Retina (tissue), 1 donor: ENCODE measurements at places on chromosomes 2 and 18.

DNA sequence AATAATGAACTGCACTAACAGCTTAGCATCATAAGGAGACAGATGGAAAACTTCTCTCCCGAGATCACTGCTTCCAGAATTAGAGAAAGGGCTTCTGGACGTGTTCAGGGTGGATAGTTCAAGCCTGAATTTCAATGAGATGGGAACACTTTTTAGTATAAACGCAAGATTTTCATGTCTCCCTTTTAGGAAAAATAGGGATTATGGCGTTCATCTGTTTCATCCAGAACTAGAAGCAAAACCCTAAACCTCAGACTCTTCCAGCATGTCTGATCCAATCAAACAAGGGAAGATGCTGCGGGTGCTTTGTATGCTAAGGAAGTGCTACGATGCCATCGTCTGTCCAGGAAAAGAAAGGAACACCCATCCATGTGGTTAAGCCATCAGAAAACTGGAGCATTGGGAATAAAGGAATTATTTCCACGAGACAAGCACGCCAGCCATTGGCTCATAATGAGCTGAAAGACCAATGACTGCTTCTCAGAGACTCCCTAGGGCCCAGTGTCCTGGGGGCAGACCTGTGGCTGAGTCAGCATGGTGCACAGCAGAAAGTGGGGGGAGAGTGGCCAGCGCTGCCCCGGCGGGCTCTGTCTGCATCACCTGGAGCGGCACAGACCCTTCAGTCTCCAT lies 65.9 kb upstream of the AFF3 start:
- DNase-seq: peak; percentile 64

- no peak for DNase-seq
These were observed 1.9 kb downstream of the REV1 start for GRCh38 chr2:99487906-99488305.

DNA sequence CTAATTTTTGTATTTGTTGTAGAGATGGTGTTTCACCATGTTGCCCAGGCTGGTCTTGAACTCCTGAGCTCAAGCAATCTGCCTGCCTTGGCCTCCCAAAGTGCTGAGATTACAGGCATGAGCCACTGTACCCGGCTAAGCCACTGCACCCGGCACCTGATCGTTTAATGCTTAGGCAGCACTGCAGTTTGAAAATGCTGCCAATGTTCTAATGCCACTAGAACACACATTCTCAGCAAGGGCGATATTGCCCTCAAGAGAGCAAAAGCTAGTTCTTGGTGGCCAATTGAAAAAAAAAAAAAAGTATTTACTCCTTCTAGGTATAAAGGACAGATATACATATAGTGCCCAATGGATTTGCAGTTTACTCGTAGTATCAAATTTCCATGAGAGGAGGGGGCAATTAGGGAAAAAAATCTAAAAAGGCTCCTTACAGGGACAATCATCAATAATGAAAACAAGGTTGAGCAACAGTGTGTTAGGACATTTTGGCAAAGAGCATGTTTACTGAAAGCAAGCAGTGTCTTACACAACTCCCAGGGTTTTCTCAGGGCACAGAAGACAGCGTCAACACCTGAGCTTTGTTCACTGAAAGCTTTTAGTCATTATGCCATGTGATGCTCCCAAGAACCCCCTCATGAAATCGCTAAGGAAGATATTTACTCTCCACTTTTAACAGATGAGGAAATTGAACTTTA lies 199.9 kb upstream of the PKDCC start:
- DNase-seq: no peak

GRCh38 chr2:220662431-220662830 lies 909.7 kb downstream of the EPHA4 start:
- DNase-seq: no peak

DNA sequence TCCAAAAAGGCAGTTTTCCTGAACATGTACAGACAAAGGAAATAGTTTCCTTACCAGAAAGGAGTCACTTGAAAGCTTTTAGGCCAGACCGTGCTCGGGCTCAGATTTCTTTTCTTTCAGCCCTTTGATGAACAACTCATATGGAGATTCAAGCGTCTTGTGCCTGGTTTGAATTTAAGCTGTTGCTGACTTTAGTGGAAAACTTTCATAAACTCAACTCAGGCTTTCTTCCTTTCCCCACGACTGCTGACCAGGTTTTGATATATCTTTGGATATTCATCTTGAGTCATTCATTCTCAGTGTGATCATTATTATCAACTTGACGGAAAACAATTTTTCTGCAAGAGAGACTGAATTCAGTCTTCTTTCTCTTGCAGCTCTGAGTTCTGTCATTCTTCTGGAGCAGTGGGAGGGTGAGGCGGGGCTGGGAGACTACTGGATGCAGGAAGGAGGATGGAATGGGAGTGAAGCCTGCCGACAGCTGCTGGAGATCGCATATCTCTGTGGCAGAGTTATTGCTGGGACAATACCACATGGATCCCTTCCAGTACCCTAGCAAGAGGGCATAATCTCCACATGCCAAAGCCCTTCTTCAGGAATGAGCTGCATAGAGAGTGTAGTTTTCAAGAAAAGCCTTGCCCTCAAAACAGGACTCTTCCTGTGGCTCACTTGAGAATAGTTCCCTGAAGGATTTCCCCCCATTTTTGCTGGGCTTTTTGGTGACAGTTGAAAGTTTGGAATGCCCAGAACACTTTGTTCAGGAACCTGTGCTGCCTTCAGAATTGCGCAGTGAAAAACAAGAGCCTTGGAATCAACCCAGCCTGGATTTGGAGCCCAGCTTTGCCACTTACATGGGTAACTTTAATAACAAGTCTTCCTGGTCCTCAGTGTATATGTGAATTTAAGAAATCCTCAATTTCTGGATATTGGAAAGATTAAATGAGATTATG lies 364.4 kb downstream of the ZNF521 start:
- DNase-seq: peak; percentile 20

- no peak for DNase-seq
These were observed 98.3 kb downstream of the GRB14 start for GRCh38 chr2:164523009-164523408.

DNA sequence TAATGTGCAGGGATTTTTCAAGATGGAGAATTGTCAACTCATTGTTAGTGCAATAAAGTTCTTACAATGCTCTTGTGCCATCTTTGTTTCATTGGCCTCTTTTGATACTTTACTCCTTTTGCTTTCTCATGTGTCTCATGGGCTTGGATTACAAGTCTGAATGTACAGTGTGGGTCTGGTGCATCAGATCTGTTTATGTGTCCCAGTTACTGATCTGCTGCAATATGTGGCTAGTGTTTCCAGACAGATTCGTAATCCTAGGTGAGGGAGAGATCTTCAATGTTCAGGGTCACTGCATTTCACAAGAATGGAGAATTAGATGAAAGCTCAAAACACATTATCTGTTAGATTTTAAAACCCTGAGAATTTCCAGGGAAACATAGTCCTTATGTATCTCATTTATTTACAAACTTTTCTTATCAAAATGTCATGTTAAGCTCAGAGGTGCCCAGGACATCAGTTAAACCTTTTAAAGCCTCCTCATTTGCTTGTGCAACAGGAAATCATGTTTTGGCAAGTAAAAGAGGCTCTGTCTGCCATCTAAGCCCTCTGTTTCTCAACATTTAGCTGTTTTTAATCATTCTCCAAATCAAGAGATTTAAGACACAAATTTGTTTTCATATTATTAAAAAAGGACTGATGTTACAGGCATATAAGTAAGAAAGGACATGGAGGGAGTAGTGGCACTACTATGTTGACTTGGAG lies 108.1 kb downstream of the NUP35 start:
- DNase-seq: no peak

- DNase-seq: no peak
These were observed 189.2 kb downstream of the FAM210A start for GRCh38 chr18:13537022-13537780.

- no peak for DNase-seq
These were observed 6.0 kb upstream of the ARL4C start for GRCh38 chr2:234502919-234503285.

DNA sequence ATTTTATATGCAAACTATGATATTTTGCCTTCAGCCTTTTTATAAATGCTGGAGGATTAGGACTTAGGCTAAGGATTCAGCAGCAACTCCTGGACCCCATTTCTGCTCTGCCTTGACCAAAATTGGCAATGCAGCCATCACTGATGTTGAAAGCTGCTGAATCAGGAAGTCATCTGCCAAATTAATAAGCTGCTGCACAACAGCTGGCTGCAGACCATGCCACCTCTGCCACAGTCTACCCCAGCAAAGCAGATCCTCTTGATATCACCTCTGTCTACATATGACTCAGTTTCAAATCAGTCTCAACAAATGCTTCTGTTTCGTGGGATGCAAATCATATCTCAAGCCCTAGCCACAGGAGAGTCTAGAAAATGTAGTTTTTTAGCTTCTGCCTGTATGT lies 7.1 kb upstream of the SOS1 start:
- DNase-seq: no peak

DNA sequence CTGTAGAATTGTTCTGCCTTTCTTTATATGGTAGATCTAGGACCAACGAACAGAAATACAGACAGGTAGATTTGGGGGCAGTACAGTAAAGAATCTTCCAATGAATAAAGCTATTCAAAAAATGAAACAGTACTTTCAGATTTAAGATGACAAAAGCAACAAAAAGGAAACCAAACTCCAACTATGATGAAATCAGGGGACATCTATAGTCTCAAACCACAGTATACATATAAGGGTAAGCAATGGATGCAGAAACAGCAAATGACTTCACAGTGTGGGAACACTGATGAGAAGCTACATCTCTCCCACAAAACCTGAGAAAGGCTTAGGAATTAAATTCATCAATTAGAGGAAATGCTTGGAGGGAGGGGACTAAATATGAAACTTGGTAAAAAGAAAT lies 202.5 kb downstream of the CTNNA2 start:
- no peak for DNase-seq

DNA sequence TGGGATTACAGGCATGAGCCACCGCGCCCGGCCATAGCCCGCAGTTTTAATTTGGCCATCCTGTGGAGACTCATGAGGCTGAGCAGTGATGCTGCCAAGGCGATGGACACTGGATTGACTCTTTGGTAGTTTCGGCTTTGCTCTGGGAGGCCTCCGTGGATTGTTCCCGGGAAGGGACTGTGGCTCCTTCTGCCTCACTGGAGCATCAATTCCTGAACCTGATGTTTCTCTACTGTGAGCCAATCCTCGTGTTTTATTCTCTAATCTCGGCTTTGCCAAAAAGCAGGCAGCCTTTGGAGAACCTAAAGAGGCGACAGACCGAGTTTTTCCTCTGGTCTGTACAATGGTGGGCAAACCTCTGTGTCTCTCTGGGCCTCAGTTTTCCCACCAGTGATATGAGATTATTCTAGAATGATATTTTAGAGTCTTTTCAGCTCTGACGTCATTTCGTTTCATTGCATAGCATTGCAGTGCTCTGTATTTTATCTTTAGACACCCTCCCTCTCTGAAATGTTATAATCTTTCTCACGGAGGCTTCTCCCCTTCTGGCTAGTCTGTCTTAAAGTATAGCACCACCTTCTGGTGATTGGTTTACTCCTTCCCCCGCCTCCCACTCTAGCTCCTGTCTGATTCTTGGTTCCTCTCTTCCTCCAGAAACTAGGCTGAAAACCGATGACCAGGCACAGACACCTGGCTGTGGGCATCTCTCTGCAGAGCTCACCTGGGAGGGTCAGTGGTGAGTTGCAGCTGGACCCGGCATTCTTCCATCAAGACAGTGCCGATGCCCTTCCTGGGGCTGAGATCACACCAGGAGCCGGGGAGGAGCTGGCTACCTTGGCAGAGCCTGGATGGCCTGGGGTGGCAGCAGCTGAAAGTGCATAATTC lies 341.3 kb downstream of the MYCN start:
- peak; percentile 86 for DNase-seq

- DNase-seq: peak; percentile 93
These were observed at the start of gene MBOAT2 for GRCh38 chr2:9003616-9004337. TSS of gene MBOAT2 (minus strand) at chr2:9003684. CDS start at chr2:9003614, 70 bp downstream.

DNA sequence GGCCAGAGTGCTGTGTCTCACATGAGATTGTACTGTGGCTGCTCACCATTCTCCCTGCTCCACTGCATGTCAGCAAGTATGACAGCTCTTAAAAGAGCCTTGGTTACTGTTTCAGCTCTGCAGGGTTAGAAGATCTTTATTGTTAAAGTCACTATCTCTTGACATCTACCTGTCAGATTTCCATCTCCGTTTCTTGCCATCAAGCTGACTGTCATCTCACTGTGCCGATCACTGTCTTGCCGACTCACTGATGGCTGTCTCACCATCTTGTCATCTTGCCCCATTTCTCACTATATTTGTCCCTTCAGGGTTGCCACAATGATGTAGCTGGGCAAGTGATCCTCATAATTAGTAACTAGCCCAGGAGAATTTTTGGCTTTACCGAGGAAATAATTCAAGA lies 800.9 kb upstream of the CDH7 start:
- DNase-seq: no peak

DNA sequence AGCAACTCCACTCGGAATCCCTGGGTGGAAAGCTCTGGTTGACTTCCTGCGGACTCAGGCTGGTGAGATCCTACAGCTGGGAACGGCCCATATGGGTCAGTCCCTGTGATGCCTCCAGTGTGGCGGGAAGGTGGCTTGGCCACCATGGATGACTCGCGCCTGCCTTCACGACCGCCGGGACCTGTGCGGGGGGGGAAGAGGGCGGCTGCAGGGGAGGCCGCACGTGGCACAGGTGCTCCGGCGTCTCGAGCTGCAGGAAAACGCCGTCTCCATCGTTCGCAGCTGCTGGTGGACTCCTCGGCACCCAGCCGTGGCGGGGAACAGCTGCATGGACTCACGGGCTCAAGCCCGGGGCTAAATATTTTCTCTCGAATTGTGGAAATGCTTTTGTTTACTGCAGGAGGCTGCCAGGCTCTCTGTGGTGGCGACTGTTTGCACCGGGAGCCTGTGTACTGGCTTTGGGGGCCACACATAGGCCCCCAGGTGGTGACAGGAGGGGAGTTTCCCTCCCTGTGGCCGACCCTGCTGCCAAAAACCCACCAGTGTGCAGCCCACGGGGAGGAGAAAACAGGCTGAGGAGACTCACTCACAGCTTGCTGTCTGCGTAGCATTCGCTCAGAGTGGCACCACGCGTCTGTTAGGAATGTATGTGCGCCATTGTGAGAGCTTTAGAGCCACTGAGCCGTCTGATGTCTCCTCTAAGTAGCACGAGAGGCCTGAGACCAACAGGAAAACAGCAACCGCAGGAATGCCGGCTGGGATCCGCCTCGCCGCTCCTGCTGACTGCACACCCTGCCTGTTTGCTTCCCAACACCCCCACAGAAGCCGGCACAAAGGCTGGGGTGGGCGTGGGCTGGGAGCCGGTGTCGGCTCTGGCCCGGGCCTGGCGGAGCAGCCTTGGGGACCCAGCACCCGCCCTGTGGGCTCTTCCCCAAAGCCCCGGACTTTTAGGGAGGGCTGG lies 89.2 kb downstream of the NFATC1 start:
- peak; percentile 51 for DNase-seq

GRCh38 chr2:134361648-134362047 lies 107.8 kb downstream of the MGAT5 start:
- no peak for DNase-seq

DNA sequence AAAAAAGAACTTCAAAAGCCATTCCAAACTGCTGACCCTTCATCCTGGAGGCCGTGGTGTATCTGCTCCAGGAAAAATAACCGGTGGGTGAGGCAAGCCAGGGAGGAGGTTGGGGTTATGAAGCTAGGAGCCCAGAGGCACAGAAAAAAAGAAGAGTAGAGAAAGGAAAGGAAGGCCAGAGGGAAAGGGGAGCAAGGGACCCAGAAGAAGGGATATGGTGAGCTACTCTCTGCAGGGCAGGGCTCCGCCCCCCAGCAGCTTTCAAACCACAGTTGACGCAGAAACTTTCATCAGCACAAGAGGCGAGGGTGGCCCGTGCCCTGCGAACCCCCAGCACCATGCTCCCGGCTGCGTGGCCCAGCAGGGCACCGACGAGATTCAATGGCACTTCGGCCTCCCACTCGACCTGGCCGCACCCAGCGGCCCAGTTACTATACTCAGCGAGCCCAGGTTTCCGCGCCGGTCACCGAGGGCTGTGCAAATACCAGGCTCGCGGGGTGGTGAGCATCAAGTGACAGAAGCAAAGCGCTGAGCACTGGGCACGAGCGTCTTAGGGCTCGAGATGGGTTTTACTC lies 665 bp downstream of the MCM6 start:
- DNase-seq: no peak
